Smooth muscle cell of bladder (primary cell): ENCODE measurements at places on chromosomes 4 and X. TPM values are rescaled to one million over a fixed set of nuclear protein-coding genes. Genes with fewer than 3 reads are reported as not detected.

SNCA gene
- 43.2 and 142 TPM in 2 replicates for total RNA-seq

ZMYM3 gene
- total RNA-seq: 6.4 and 8.9 TPM in 2 replicates

GC gene
- not detected in 2 replicates for total RNA-seq

SORBS2 gene
- total RNA-seq: 2.4 and 2.5 TPM in 2 replicates

GPR119 gene
- total RNA-seq: not detected in 2 replicates

RHOXF2 gene
- total RNA-seq: not detected in 2 replicates

RPL9 gene
- total RNA-seq: 2,826 and 2,988 TPM in 2 replicates

BEX5 gene
- total RNA-seq: not detected in 2 replicates

HSPA4L gene
- total RNA-seq: 4.0 and 8.3 TPM in 2 replicates

DUSP21 gene
- not detected in 2 replicates for total RNA-seq

APBB2 gene
- 30.0 and 36.2 TPM in 2 replicates for total RNA-seq

TMSB15C gene
- total RNA-seq: 3.3 and 3.4 TPM in 2 replicates

SLITRK4 gene
- under 0.01 and 0.46 TPM in 2 replicates for total RNA-seq

KLB gene
- total RNA-seq: not detected in 2 replicates

SLC10A6 gene
- total RNA-seq: 0.28 TPM in 2 replicates

C4orf51 gene
- not detected in 2 replicates for total RNA-seq

RPA4 gene
- 0.71 and 0.74 TPM in 2 replicates for total RNA-seq

IL15 gene
- 3.0 and 7.3 TPM in 2 replicates for total RNA-seq

TXK gene
- not detected in 2 replicates for total RNA-seq

PCDH7 gene
- total RNA-seq: 6.7 and 52.8 TPM in 2 replicates

UBA1 gene
- total RNA-seq: 101 and 119 TPM in 2 replicates

SYTL4 gene
- total RNA-seq: 4.3 and 5.5 TPM in 2 replicates

PROM1 gene
- under 0.01 TPM in 1 of 2 replicates, not detected in the other for total RNA-seq

FDCSP gene
- total RNA-seq: not detected in 2 replicates

FAT1 gene
- 132 and 358 TPM in 2 replicates for total RNA-seq

AR gene
- total RNA-seq: 3.5 and 3.8 TPM in 2 replicates

SOD3 gene
- 12.2 and 19.9 TPM in 2 replicates for total RNA-seq

H2BW2 gene
- not detected in 2 replicates for total RNA-seq

TSPAN7 gene
- not detected in 2 replicates for total RNA-seq

SMR3B gene
- total RNA-seq: not detected in 2 replicates

SH3BP2 gene
- 9.7 and 10.3 TPM in 2 replicates for total RNA-seq

HMGB3 gene
- 7.1 and 12.0 TPM in 2 replicates for total RNA-seq

SPANXB1 gene
- total RNA-seq: not detected in 2 replicates

CPZ gene
- 14.5 and 44.8 TPM in 2 replicates for total RNA-seq

ITM2A gene
- total RNA-seq: 0.14 and 0.28 TPM in 2 replicates

AFM gene
- not detected in 2 replicates for total RNA-seq

CFP gene
- 0.14 and 0.46 TPM in 2 replicates for total RNA-seq

TET2 gene
- 4.7 and 6.7 TPM in 2 replicates for total RNA-seq

COX7B2 gene
- not detected in 2 replicates for total RNA-seq

MAML3 gene
- total RNA-seq: 0.28 and 0.37 TPM in 2 replicates

FAM47E gene
- 0.28 and 1.4 TPM in 2 replicates for total RNA-seq

SMIM10L2A gene
- 0.28 and 0.83 TPM in 2 replicates for total RNA-seq

PAPSS1 gene
- 41.3 and 44.7 TPM in 2 replicates for total RNA-seq

NBDY gene
- 3.8 and 5.3 TPM in 2 replicates for total RNA-seq

TLL1 gene
- 0.09 and 0.14 TPM in 2 replicates for total RNA-seq

DCAF12L2 gene
- total RNA-seq: under 0.01 TPM in 1 of 2 replicates, not detected in the other

PNMA6A gene
- 1.6 and 3.2 TPM in 2 replicates for total RNA-seq

GPRASP1 gene
- 4.0 and 8.9 TPM in 2 replicates for total RNA-seq

MFAP3L gene
- total RNA-seq: 1.7 and 4.0 TPM in 2 replicates

RTL5 gene
- total RNA-seq: 0.85 and 1.6 TPM in 2 replicates

ARL9 gene
- 0.28 and 0.46 TPM in 2 replicates for total RNA-seq

CT45A10 gene
- total RNA-seq: not detected in 2 replicates

NR3C2 gene
- 1.00 and 1.9 TPM in 2 replicates for total RNA-seq

NUDT10 gene
- 1.5 and 1.6 TPM in 2 replicates for total RNA-seq

WDR17 gene
- 1.5 and 1.6 TPM in 2 replicates for total RNA-seq

SOWAHB gene
- not detected in 2 replicates for total RNA-seq

PABPC1L2A gene
- total RNA-seq: not detected in 2 replicates
